ENCODE measurements at places on chromosomes 12 and 14.

DNA sequence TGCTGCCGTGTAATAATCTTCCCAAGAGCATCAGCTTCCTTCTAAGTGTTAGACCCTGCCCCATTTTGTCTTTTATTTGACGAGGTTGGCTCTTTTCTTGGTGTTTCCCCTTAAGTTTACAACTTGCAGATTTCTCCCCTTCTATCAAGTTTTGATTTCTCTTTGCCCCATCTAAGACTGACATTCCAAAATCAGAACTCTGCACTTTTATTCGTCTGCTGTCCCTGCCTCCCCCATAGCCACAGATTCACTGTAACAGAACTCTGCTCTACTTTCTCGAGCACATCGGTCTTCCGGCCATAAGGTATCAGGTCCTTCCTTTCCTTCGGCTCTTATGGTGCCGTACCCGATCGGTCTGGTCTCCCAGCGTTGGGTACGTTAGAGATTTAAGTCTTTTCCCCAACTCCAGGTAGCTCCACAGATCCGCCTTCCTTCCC, 563 bp downstream of the DCP1B start:
- DNase-seq = peak; percentile 58

GRCh38 chr14:29388571-29388970, 539.1 kb downstream of the PRKD1 start:
- DNase-seq = no peak

DNA sequence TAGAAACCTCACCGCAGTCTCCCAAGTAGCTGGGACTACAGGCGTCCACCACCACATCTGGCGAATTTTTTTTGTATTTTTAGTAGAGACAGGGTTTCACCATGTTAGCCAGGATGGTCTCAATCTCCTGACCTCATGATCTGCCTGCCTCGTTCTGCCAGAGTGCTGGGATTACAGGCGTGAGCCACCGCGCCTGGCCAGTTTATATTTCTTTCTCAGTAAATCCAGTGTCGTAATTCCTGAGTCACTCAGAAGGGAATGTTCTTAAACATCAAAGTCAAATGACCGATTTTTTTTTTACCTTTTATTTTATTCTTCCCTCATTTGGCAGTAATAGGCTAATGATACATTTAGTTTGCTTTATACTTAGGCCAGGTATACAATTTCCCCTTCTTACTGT, 80.5 kb downstream of the FBXO33 start:
- DNase-seq = no peak

DNA sequence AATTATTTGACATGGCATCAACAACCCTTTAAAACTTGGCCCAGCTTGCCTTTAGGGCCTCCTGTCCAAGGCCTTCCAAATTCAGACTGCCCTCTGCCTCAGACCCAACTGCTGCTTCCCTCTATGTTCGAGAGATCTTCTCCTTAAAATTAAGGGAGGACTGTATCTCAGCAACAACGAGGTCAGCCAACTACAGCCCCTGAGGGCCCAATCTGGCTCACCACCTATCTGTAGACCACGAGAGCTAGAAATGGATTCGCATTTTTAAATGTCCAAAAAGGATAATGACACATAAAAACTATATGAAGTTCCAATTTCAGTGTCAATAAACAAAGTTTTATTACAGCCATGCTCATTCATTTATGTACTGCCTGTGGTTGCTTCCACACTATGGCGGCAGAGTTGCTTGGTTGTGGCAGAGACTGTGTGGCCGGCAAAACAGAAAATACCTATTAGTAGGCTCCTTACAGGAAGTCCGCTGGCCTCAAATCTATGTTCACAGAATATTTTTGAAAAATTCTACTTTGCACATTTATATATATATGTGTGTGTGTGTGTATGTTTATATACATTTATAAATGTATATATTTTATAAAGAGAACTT, 1026.9 kb downstream of the BCL11B start:
- no peak for DNase-seq

GRCh38 chr14:85915711-85916110, 385.8 kb downstream of the FLRT2 start:
- no peak for DNase-seq

GRCh38 chr12:46657453-46658411, 168.1 kb downstream of the SLC38A4 start:
- no peak for DNase-seq

GRCh38 chr14:104594310-104595046, 10.1 kb downstream of the TMEM179 start:
- no peak for DNase-seq

- peak; percentile 61 for DNase-seq
These were observed 608 bp downstream of the PTGES3 start for GRCh38 chr12:56687223-56688128.

DNA sequence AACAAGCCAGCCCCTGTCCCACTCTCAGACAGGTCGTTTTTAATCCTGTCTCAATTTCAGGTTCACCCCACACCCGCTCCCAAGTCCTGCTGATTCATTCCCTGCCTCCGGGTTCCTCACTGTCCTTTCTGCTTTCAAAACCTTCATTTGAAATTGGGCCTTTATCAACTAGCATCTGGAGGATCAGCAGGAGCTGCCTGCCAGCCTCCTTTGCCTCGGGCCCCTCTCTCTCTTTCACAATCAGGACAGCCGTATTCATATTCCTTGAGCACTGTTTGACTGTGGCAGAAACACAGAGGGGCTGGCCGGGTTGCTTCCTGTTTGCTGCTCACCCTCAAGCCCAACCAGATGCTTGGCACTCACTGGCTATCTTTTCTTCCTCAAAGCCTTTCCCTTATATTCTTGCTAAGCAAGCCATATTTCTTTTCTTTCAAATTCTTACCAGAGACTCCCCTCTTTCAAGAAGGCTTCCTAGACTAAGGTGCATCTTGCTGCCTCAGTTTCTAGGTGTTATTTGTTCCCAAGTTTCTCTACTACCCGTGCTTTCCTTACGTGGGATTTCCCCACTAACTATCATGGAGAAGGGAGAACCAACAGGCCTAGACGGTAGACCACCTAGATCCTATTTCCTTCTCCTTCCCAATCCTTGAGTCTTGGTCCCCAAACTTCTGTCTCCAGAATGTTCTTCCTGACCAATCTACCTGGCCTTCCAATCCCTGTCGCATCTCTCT, 3.0 kb downstream of the GALNT6 start:
- no peak for DNase-seq

- DNase-seq = no peak
These were observed 67.7 kb downstream of the PRKCH start for GRCh38 chr14:61388976-61389576.

DNA sequence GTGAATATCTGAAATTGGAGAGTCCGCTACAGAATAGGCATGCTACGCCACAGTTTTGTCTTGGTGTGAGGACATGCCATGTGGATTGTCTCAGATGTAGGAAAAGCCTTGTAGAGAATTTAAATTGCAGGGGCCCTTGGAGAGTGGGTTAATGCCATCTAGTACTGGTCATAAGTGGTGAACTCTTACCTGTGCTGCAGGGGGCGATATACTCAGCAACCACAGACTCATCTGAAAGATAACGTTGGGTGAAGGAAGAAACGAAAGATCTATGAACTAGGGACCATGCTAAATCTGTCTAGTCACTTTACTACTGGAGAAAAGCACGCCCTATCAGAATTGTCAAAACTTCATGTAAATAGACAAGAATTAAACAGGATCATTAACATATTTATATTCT, 33.7 kb upstream of the A2M start:
- DNase-seq = no peak

- DNase-seq = no peak
These were observed 59.3 kb upstream of the SLC2A13 start for GRCh38 chr12:40165179-40165578.

DNA sequence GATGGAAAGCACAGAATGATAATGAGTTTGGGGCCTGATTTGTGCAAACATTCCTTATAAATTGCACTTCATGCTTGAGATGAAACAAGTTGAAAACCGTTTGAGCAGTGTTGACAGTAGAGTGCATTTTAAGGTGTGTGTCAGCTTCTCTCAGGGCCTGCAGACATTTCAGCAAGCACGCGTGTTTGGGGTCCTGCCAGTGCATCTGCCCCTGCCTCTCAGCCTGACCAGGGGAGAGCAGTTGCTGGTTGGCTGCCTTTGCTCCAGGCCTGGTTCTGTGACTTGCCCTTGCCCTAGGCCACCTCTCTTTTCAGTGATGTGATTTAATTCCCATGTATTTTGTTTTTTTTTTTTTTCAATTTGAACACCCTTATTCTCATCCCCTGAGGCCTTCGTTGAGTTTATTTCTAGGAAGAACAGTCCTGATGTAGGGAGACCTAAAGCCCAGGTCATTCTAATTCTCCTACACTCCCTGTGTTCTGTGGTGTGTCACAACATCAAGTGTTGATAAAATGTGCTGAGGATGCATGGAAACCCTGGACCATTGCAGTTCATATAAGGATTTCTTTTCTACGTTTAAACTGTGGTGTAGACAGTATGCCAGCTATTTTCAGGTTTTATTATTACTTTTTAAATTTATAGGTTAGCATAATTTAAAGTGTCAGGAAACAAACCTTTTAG, 40.1 kb upstream of the AMN start:
- no peak for DNase-seq

DNA sequence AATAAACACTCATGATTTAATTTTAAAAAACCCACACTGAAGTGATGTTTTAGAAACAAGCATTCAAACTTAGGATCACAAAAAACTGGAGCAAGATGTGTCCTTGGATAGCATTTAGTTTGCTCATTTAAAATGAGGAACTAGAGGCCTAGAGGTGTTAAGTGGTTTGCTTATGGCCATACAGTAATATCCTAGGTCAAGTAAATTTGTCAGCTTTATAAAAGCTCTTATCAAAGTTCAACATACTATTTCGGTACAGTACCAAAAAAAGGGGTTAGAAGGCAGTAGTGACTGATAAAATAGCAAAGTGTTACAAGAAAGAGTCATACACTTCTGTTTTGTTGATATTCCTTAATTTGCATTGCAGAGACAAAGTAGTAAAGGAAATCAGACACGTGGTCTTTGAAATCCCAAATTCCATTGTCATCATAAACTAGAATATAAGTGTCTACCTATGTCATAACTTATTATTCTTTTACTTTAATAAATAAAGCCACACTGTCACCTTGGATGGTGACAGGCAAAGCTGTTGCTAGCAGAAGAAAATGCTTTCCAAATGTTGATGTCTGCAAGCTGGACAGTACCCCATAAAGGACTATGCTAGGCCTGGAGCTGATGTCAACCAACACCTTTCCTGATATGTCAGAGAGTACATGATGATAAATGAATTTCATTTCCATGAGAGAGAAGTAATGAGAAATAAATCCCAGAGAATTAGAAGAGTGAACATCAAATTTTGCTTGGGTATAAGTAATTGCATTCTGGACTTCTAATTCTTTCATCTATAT, 17.6 kb upstream of the SRP54 start:
- no peak for DNase-seq

DNA sequence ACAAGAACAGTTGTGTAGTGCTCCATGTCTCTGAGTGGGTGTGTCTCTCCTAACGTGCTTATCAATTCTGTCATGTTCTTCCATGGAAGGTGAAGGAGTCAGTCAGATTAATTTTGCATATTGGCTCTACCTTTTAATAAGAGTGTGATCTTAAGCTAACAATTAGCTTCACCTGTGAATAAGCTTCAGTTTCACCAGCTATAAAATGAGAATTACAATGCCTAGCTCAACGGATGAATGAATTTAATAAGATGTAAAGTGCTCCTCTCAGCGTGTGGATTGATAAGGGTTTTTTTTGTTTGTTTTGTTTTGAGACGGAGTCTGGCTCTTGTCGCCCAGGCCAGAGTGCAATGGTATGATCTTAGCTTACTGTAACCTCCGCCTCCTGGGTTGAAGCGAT, 32.7 kb downstream of the CCDC175 start:
- DNase-seq = no peak

DNA sequence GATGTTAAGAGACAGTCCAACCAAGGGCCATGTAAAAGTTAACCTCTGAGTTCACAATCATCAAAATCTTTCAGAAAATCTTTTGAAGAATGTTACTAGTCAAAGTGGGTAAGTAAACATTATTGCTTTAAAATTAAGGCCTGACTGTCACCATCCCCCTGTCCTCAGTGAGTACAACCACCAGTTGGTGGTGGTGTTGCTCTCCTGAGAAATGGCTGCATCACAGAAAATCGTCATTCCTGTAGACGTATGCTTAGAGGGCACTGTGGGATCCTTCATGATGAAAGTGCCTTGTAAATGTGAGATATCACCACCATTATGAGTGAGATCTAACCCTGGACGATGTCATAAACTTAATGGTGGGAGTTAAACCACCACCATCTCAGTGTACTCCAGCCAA, 451.2 kb downstream of the RPS29 start:
- DNase-seq = no peak

- no peak for DNase-seq
These were observed 44.7 kb upstream of the NEDD1 start for GRCh38 chr12:96862326-96862725.

GRCh38 chr12:67698672-67699581, 50.4 kb downstream of the DYRK2 start:
- DNase-seq = no peak

DNA sequence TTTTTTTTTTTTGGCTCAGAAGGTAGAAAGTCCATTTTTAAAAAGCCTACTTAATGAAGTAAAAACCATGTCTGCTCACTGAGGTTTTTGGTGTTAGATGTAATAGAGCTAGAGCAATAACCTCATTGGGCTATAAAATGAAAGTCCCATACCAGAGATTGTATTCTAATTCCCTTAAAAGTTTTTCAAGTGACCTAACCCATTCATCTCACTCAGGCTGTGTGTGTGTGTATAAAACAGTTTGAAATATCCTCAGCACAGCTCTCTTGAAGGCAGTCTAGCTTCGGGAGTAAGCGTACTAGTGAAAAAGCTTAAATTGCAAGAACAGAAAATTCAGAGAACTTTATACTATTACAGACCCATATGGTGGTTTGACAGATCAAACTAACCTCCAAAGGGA, 313.8 kb downstream of the CEP128 start:
- no peak for DNase-seq

GRCh38 chr12:6866163-6866919, 990 bp upstream of the TPI1 start:
- DNase-seq = no peak

- peak; percentile 88 for DNase-seq
These were observed at the start of gene CLIP1 for GRCh38 chr12:122421821-122422729. Gene CLIP1, minus strand, starts transcription at chr12:122422669. Its CDS starts 42,217 bp downstream, at chr12:122380452.

GRCh38 chr12:68240975-68241374, 12.4 kb downstream of the IL22 start:
- no peak for DNase-seq

DNA sequence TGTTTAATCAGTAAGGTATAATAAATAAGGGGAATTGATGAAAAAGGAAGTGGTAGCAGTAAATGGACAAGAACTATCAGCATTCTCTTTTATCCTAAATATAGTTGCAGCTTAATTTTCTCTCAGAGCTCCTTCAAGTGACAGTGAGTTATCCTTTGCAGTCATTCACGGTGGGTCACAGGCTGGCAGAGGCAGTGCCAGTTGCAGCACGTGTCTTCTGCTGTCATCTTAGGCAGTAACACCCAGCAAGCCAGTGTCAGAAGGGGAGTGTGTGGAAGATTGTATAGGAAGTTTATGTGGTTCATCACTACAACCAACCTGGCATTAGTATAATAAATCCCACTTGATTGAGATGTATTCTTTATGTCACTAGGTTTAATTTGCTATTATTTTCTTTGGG, 170.0 kb downstream of the CCDC91 start:
- DNase-seq = no peak

- no peak for DNase-seq
These were observed 1442.0 kb downstream of the AACS start for GRCh38 chr12:126507231-126507630.

- DNase-seq = no peak
These were observed 8.6 kb upstream of the RPH3A start for GRCh38 chr12:112782943-112783342.

- DNase-seq = no peak
These were observed 76.5 kb downstream of the FBXL14 start for GRCh38 chr12:1517734-1518525.
